ENCODE measurements at places on chromosomes 1 and 21.

GRCh38 chr1:12610305-12610935, 7.6 kb downstream of the DHRS3 start:
- DNase-seq = no peak

- DNase-seq = no peak
These were observed 5.8 kb upstream of the GTF2B start for GRCh38 chr1:88897070-88897730.

GRCh38 chr1:47757226-47757975, 239.8 kb downstream of the TRABD2B start:
- peak; percentile 60 for DNase-seq

GRCh38 chr1:177472567-177472966, 301.8 kb downstream of the BRINP2 start:
- DNase-seq = no peak

GRCh38 chr1:235426143-235426542, 58.9 kb downstream of the TBCE start:
- no peak for DNase-seq

- DNase-seq = no peak
These were observed 543 bp downstream of the ABCB10 start for GRCh38 chr1:229557913-229558414.
